ENCODE measurements at places on chromosomes 13 and 19.

DNA sequence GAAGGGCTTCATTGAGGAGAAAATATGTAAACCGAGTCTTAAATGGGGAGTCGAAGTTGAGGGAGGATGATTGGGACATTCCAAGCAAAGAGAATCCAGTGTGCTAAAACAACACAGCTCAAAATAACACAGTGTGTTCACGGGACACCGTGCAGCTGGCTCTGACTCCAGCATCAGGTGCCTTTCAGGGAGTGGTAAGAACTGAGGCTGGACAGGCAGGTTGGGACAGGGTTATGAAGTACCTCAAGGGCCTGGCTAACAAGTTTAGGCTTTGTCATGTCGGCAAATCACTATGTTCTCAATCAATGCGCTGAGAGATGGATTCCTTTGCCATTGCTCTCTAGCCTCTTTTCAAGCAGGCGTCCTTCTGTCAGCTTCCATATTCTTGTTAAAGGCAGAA is 27.5 kb upstream of the WDFY2 start:
- DNase-seq: no peak

DNA sequence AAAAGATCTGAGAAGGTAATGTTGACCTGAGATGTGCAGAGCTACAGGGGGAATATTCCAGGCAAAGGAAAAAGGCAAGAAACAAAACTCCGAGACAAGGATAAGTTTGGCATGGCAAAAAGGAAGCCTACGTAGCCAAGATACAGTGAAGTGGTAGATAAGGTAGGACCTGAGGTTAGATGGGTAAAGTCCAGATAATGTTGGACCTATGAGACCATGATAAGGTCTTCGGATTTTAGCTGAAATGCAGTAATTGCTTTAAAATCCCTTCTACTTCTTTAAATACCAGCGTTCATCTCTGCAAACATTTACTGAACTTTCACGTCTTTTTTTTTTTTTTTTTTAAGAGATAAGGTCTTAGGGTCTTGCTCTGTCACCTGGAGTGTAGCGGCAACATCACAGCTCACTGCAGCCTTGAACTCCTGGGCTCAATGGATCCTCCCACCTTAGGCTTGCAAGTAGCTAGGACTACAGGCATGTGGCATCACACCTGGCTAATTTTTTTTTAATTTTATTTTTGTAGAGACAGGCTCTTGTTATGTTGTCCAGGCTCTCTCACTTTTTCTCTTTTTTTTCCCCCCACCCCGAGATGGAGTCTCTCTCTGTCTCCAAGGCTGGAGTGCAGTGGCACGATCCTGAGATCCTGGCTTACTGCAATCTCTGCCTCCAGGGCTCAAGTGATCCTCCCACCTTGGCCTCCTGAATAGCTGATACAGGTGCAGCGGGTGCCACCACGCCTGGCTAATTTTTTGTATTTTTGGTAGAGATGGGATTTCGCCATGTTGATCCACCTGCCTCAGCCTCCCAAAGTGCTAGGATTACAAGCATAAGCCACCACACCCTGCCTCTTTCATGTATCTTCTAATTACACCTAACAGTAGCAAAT is 4.2 kb upstream of the WBP4 start:
- no peak for DNase-seq

DNA sequence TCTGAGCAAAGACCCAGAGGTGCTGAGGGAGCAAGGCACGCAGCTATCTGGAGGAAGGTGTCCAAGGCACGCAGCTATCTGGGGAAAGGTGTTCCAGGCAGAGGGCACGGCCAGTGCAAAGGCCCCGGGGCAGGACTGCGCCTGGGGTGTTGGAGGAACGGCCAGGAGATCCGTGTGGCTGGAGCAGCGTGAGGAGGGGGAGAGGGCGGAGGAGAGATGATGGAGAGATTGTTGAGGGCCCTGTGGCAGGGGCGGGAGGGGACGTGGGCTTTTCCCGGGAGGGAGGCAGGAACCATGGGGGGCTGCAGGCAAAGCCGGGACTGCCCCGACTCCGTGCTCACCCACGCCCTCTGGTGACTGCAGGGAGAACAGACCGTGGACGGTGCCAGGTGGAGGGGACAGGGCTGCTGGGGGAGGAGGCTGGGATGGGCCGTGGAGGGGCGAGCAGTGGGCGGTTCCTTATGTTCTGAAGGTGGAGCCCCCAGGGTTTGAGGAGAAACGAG is 13.3 kb upstream of the MISP start:
- DNase-seq: peak; percentile 86

GRCh38 chr19:46620716-46621115 is 4.2 kb downstream of the PTGIR start:
- no peak for DNase-seq

DNA sequence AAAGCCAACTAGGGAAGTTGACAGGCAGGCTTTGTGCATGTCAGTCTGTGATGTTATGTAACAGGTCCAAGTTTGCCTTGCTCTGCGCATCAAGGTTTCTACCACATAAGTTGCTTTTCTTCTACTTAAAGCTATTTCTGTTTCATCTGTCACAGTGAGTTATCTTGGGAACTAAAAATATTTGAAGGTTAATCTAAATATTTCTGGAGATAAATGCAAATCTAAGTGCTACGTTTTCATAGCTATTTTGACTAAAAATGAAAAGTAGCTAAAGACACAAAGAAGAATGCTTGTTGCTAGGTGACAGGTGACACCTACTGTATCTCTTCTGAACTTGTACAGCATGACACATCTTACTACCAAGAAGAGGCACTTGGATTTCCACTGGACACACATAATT is 135.6 kb downstream of the KLF12 start:
- no peak for DNase-seq

DNA sequence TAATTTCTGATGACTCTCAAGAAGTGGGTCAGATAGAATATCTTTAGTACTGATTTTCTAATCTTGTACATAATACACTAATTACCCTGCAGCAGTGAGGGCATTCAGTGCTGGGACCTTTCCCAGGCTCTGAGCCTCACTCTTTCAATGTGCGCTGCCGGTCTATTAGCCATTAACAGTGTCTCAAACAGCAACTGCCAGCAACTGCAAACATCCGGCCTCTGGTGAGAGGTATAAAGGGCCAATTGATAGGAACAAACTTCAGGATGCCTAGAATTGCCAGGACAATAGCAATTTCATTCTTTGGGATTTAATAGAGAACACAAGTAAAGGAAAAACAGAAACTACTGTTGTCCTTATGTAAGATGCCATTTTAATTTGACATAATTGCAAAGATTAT is 604.4 kb upstream of the SPRY2 start:
- no peak for DNase-seq

DNA sequence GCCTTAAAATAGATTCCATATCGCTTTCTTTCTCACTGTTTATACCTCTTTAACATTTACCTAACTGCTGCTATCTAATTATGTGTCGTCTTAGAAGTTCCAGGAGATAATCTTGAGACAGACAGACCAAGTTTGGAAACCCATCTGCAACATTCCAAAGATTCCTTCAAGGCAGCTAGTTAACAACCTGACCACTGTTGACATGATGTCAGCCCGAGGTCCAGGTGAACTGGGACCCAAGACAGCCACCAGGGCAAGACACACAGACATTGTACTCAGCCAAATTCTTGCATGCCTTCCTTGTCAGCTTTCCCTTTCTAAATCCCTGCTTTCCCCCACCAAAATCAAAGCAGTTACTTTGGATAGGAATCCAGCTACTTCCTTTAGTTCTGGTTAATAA is 1476.5 kb upstream of the PRR20A start:
- no peak for DNase-seq

GRCh38 chr13:66489586-66489985 is 740.5 kb downstream of the PCDH9 start:
- no peak for DNase-seq

DNA sequence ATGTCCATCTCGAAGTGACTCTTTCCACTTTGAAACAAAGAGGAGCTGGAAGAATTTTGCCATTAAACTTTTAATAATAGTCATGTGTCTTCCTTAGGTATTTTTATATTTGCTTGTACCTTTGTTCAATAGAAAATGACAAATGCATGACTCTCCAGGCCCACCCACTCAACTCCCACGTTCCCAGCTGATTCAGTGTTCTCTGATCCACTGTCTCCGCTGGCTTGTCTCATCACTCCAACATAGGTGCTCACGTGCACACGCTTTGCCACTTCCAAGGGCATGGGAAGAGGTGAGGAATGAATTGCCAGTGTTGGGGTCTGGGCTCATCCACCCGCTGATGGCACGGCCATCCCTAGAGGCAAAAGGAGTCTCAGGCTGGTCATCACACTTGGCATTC is 24.5 kb downstream of the RASL11A start:
- no peak for DNase-seq

DNA sequence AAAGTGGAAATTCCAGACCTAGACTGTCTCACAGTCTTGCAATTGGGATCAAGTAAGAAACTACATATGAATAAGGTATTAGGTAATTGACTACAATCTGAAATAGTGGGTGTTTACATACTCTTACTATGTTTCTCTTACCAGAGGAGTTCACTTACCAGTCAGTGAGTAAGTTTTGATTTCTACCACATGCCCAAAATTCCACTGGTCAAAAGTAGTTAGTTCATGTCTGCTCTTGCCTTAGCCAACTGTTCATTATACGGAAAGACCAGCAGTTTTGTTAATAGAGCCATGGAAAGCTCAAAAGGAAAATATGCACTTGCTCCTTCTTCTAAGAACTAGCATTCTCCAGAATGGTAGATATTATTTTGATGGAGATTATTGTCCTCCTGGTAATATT is 490.8 kb downstream of the RFC3 start:
- DNase-seq: no peak

DNA sequence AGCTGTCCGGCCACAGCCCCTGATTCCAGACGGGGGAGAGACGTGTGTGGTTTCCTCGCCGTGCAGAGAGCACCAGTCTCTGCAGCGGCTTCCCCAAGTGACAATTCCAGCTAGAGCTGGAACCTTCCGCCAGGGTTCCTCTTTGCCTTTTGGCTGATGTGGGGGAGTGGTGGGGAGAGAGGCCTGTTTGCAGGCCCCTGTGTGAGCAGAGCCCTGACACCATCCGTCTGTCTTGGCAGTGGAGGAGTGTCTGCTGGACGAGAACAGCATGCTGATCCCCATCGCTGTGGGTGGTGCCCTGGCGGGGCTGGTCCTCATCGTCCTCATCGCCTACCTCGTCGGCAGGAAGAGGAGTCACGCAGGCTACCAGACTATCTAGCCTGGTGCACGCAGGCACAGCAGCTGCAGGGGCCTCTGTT is 25.0 kb downstream of the LAMP1 start:
- no peak for DNase-seq

DNA sequence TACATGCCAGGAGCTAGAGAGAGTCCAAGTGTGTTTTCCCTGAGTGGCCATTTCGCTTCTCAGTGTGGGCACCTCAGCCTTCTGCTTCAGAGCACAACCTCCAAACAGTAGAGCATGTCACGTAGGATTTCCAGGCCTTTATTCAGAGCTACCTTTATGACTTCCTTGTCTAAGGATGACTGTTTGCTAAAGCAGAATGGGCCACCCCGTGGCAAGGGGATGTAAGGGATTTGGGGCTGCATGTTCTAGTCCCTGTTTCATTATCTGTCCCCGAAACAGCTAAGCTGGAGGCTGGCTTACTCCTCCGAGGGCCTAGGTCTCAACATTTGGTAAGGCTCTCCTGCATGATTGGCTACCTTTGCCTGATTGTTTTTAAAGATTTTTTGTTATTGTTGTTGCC is 6.0 kb downstream of the RNASEH2B start:
- no peak for DNase-seq

GRCh38 chr13:38564256-38565150 is 122.4 kb upstream of the FREM2 start:
- DNase-seq: no peak

- DNase-seq: no peak
Observed at GRCh38 chr19:55175117-55175867, 4.8 kb downstream of the SYT5 start.

GRCh38 chr19:33273881-33274662 is 28.3 kb downstream of the CEBPA start:
- no peak for DNase-seq

DNA sequence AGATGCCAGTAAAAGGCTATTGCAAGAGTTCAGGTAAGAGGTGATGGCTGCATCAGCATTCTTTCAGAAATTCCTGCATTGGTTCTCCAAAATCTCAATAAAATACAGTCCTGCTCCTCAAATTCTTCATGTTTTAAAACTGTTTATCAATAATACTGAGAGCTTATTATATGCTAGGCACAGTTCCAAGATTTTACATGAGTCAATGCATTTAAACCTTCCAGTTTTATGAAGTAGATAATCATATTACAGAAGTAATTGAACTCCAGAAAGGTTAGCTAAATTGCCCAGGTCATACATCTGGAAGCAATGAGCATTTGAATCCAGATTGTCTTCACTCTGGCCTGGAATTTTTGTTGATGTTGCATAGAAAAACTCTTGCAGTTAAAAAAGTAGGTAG is 282.9 kb upstream of the SLITRK6 start:
- DNase-seq: no peak

- no peak for DNase-seq
Observed at GRCh38 chr13:32150239-32150638, 118.7 kb downstream of the FRY start.

DNA sequence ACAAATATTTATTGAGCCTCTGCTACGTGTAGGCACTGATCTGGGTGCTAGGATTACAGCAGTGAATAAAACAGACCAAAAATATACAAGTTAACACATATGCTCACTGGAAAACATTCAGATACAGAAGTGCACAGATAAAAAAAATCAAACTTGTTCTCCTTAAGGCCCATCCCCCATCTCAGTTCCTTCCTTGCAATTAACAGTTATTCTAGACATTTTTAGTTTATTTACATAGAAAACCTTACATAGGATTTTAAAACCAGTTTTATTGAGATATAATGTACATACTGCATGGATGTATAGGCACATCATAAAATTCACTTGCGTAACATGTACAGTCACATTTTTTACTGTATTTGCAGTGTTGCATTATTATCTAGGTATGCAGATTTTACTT is 36.5 kb upstream of the HMGB1 start:
- DNase-seq: no peak

- DNase-seq: no peak
Observed at GRCh38 chr19:18274781-18275356, 617 bp upstream of the IQCN start.

DNA sequence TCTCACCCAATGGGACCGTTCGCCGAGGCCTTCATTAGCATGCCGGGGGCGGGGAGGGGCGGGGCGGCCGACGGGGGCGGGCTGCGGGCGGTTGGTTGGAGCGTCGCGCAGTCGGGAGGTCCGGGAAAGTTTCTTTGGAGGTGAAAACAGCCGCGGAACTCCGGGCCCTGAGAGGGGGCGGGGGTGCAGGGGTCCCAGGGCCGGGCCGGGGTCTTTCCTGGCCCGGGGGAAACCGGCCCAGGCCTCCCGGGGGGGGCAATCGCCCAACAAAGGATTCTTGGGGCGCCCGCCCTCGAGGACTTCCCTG is at the start of gene HMG20B:
HMG20B (plus strand) TSS at position 90 of the 307 bp plus-strand sequence. CDS start 366 bp downstream, outside the sequence.
- DNase-seq: no peak

DNA sequence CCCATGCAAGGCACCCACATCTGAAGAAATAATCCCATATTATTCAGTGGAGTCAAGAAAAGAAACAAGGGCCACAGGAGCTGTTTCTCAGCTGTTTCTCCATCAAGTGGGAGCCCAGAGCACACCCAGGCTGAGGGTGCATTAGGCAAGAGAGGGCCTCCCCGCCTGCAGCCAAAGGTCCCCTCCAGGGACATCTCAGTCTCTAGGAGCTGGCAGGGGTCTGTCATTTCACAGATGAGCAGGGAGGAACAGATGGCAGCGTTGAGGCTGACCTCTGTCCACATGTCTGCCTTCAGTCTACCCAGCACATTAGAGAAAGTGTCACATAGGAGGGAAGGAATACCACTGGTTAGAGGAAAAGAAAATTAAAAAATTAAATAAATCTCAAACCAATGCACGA is 157.7 kb downstream of the ZNF536 start:
- DNase-seq: no peak
